ENCODE measurements at places on chromosomes 4 and X. TPM values are rescaled to one million over a fixed set of nuclear protein-coding genes. Genes with fewer than 3 reads are reported as not detected.

DNA sequence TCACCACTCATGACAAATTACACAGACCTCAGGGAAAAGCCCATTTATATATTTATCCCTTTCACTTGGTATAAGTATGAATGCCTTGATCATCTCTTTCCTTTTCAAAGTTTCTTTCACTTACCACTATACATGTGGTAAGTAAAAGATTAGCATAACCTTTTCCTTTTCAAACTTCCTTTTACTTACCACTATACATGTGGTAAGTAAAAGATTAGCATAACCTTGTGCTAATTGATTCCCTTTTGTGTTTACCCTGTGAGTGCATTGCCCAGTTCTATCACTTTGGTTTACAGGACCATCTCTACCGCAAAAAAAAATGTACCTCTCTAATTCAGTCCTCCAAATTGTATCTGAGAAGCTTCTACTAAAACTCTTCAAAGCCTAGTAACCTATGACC lies 32.7 kb upstream of the TCEANC start:
- no peak for DNase-seq

DNA sequence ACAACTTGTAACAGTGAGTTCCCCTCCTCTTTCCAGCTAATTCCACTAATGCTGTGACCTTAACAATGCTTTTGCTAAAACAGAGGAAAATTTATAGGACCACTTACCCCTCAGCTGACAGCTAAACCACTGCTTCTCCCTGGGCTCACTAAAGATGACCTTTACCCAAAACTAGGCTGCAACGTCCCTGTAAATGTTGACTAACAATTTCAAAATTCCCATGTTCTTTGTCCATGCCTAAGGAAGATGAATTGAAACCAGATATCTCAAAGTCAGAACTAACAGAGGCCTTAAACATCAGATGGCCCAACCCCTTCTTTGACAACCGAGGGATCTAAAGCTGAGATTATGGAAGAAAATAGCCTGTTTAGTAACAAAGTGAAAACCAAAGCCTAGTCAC lies 32.5 kb downstream of the AFAP1 start:
- no peak for DNase-seq

DNA sequence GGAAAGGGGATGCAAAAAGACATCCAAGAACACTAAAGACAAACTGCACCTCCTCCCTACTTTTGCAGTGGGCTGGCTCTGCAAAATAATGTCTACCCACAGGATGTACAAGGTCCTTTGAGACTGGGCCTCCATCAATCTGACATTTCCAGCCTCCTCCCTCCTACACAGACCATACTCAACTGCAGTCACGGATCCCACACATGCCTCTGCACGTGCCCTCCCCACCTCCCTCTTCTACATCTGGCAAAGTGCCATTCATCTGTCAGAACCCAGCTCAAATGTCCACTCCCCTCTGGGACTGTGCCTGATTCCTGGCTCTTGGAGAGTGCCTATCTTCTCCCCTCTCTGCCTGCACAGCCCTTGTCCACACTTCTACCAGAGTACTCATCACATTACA lies 50.3 kb downstream of the CHRDL1 start:
- no peak for DNase-seq

DNA sequence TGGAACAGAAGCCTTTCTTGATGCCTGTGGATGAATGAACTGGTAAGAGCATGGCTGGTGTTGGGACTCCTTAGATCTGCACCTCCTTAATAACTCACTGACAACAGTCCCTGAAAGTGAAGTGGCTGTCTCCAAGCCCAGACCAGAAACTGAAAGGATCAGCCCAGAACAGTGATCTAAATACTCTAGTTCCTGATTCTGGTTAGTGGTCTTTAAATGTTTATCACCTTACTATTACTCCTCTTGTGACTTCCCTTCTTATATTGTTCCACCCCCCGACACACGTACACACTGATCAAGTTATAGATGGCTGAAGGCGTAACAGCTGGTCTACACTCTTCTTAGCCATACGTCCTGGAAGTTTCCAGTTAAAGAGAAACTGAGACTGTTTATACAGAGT lies 33.8 kb upstream of the ARMCX2 start:
- DNase-seq, result no peak

The ARHGAP36 gene
- not detected for total RNA-seq

DNA sequence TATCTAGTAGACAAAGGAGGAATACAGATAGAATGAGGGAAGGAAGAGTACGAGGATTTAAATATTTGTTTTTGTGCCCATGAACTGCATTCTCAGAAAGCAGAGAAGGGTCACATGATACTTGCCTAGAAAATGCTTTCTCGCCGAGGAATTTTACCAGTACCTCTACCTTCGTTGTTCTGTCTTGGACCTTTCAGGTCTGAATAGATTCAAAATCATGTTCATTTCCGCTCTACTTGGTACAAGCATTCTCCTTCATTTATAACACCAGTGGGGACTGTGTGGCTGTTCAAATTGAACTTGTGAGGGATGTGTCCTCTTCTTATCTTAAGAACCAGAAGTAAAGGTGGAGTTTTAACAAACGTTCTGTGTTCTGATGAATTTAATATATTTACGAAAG lies 1.9 kb downstream of the USP38 start:
- DNase-seq, result no peak

The MAGEC2 gene
- total RNA-seq, result not detected

Data from astrocyte (in vitro differentiated cells and primary cell).